Hair follicular keratinocyte (primary cell): ENCODE measurements at places on chromosomes 5 and 9. TPM values are rescaled to one million over a fixed set of nuclear protein-coding genes. Genes with fewer than 3 reads are reported as not detected.

Gene SLC25A2
- total RNA-seq, result not detected in 2 replicates

Gene CSF2
- total RNA-seq, result 16.9 and 49.0 TPM in 2 replicates

Gene SHOC1
- total RNA-seq, result 0.04 TPM in 1 of 2 replicates, not detected in the other

Gene GCNT1
- 3.3 and 3.7 TPM in 2 replicates for total RNA-seq

Gene ANKDD1B
- not detected in 2 replicates for total RNA-seq

Gene PURA
- total RNA-seq, result 6.1 and 6.6 TPM in 2 replicates

Gene KCNV2
- not detected in 2 replicates for total RNA-seq

Gene FEM1C
- total RNA-seq, result 5.8 and 6.3 TPM in 2 replicates

Gene NMUR2
- total RNA-seq, result not detected in 2 replicates

Gene SNAPC3
- 15.8 and 25.8 TPM in 2 replicates for total RNA-seq

Gene C1QTNF2
- total RNA-seq, result not detected in 2 replicates

Gene S100Z
- not detected in 2 replicates for total RNA-seq

Gene CCDC192
- not detected in 2 replicates for total RNA-seq

Gene MLLT3
- 7.4 and 14.7 TPM in 2 replicates for total RNA-seq

Gene TSC1
- 14.5 and 17.3 TPM in 2 replicates for total RNA-seq

Gene ANKRD31
- total RNA-seq, result under 0.01 TPM in 1 of 2 replicates, not detected in the other

Gene IFNK
- total RNA-seq, result 2.2 and 4.3 TPM in 2 replicates

Gene NEUROG1
- total RNA-seq, result not detected in 2 replicates

Gene KIF4B
- not detected in 2 replicates for total RNA-seq

Gene DNLZ
- total RNA-seq, result 25.3 and 30.5 TPM in 2 replicates
